ENCODE measurements at places on chromosomes 4 and X.
A peak's percentile ranks its signal among the peaks of the same experiment; 100 is the strongest.

GRCh38 chr4:67575232-67576058, 16.9 kb downstream of the STAP1 start:
- no peak overlapping the region for H3K27ac ChIP-seq
- no peak overlapping the region for H3K4me3 ChIP-seq
- H3K36me3 ChIP-seq, result no peaks in the 10 kb centered on the region
- H3K27me3 ChIP-seq, result no peaks in the 10 kb centered on the region
- no peak for DNase-seq
- H3K4me1 ChIP-seq, result no peaks in the 10 kb centered on the region

DNA sequence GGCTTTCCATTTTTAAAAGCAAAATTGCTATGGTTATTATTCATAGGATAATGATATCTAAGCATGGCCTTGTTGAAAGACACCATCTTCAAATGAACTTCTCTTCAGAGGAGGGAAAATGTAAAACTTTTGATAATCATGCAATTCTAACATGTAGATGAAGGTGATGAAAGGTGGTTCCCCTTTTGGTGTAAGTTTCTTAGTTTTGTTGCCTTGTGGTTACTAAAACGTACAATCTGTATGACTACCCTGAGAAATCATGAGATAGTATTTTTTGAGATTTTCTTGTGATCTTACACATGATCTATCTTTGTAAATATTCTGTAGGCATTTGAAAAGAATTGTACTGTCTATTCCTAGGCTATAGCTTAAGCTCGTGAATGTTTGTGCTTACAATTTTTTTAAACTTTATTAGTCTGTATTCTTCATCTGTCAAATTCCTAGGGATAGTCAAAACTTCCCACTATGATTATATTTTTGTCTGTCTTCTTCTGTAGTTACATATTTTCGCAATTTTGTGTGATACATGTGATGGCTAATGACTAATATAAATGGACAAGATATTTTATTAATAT, 47.5 kb downstream of the PTPN13 start:
- no peak overlapping the region for H3K27ac ChIP-seq
- no peak for DNase-seq
- H3K36me3 ChIP-seq, result no peaks in the 10 kb centered on the region
- H3K4me1 ChIP-seq, result no peaks in the 10 kb centered on the region
- H3K27me3 ChIP-seq, result no peaks in the 10 kb centered on the region

DNA sequence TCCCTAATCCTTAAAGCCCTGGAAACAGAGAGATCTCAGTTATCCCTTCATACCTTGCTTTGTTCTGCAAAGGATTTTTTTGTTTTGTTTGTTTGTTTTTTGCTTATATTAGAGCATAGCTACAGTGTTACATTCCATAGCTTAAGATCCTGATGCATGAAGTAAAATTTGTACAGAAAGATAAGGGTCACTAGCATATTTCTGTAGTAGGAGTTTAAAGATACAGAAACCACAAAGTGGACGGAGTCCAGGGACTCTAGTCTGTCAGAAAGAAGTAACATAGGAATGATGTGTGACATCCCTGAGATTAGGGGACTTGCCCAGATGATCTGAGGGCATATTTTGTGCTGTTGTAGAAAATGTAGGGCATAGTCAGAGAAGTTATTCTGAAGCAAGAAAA, 151.9 kb upstream of the PLAC1 start:
- no peak overlapping the region for H3K4me3 ChIP-seq
- peak; percentile 75 for DNase-seq
- no peaks in the 10 kb centered on the region for H3K4me1 ChIP-seq

GRCh38 chr4:16006771-16007446, 43.9 kb upstream of the FGFBP2 start:
- no peak for DNase-seq
- peaks cover 9% of the 10 kb centered on the region for H3K36me3 ChIP-seq
- no peaks in the 10 kb centered on the region for H3K27me3 ChIP-seq
- H3K4me1 ChIP-seq, result no peaks in the 10 kb centered on the region
- H3K4me3 ChIP-seq, result no peak overlapping the region

DNA sequence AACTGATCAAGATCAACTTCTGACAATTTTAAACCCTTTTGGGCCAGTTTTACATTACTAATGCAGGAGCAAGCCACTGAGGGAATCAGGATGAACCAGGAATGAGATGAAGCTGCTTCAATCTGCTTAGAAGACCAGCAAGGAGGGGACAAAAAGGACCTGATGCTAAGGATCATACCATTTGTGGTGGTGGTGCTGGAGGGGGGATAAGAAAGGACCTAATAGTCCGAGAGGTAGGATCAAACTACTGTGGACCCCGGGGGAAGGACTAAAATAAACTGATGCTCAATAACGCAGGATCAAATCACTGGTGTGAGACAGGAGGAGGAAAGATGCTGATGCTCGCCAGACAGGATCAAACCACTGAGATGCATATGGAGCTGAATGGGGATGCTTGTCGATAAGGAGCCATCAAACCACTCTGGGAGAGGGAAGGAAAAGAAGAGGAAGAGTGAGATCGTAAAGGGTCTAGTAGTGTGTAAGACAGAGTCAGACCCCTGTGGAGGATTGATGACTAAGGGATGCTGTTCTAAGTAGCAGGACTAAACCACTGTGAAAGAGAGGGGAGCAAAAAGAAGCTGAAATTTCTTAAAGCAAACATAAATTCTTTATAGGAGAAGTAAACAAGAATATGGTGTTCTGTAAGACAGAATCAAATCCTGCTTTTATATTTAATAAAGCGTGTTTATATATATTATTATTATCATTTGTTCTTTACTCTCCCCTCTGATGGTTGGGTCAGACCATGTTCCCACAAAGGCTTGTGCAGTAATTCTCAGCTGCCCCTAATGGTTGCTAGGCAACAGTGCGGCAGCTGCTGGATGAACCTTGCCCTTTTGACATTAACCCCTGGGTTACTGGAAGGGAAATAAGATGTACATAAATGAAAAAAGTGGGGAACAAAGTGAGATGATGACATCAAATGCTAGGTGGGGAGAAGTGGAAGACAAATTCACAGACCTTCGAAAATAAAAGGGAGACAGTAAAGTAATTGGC, 432.5 kb upstream of the FGF16 start:
- H3K36me3 ChIP-seq, result no peaks in the 10 kb centered on the region
- no peak overlapping the region for H3K4me3 ChIP-seq
- H3K27me3 ChIP-seq, result no peaks in the 10 kb centered on the region
- H3K27ac ChIP-seq, result no peak overlapping the region

GRCh38 chr4:141427726-141428296, 207.1 kb downstream of the ZNF330 start:
- no peak for DNase-seq
- H3K4me3 ChIP-seq, result no peak overlapping the region
- H3K27me3 ChIP-seq, result no peaks in the 10 kb centered on the region
- no peaks in the 10 kb centered on the region for H3K36me3 ChIP-seq
- no peak overlapping the region for H3K27ac ChIP-seq

DNA sequence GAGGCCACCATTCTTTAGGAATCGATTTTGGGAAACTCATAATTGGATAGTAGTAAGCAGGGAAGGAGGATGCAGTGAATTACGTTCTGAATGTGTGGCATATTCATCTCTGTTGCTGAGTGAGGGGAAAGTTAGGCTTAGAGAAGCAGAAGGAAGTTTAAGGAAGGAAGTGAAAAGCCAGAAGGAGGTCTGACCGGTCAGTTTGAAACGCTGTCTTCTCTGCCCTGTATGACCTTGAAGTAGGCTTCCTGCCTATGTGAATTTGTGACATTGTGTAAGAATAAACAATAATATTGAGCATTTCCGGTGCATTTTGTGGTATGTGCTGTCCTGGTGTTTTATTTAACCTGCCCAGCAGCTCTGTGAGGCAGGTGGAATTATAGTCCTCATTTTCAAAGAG, 67.3 kb downstream of the PDLIM5 start:
- H3K36me3 ChIP-seq, result no peaks in the 10 kb centered on the region
- no peak for DNase-seq

- no peak overlapping the region for H3K27ac ChIP-seq
- no peak overlapping the region for H3K4me3 ChIP-seq
- H3K4me1 ChIP-seq, result no peaks in the 10 kb centered on the region
- H3K27me3 ChIP-seq, result no peaks in the 10 kb centered on the region
- DNase-seq, result no peak
These were observed 127.6 kb upstream of the INTU start for GRCh38 chr4:127505203-127505602.

DNA sequence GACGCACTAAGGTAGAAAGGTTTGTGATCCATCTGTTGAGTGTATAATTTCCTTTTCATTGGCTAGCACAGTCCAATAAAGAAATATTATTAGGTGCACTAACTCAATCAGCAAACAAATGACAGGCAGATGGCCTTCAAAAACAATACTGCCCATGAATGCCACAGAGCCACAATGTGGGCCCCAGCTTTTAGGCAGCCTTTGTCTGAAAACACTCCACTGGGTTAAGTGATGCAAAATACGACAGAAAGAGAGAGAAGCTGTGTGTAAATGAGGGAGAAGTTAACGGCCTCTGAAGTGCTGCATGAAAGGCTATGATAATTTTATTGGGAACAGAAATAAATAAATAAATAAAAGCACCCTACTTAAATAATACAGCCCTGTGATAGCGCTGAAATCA, 274.6 kb downstream of the NKX6-1 start:
- no peak for DNase-seq
- H3K36me3 ChIP-seq, result no peaks in the 10 kb centered on the region
- no peaks in the 10 kb centered on the region for H3K4me1 ChIP-seq
- no peak overlapping the region for H3K27ac ChIP-seq
- H3K4me3 ChIP-seq, result no peak overlapping the region

GRCh38 chr4:146398896-146399445, 122.8 kb downstream of the SLC10A7 start:
- no peaks in the 10 kb centered on the region for H3K4me1 ChIP-seq
- H3K4me3 ChIP-seq, result no peak overlapping the region
- H3K27ac ChIP-seq, result no peak overlapping the region
- no peaks in the 10 kb centered on the region for H3K27me3 ChIP-seq

DNA sequence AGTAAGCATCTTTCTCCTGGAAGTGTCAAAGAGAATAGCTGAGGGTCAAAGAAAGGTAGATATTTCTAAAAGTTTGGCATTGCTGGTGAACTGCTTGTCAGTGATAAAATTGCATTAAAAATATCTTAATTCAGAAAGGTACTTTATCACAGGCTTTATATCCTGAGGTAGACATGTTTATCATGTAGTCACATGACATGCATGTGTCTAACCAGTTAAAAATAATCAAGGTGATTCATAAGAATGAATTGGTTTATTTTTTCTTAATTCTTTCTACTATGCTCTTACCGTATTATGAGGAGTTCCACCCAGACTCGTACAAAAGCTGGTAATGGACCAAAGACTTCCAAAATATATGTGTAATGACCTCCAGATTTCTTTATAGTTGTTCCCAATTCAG, 6.1 kb downstream of the SLC7A11 start:
- DNase-seq, result no peak
- no peak overlapping the region for H3K27ac ChIP-seq
- no peak overlapping the region for H3K4me3 ChIP-seq
- no peaks in the 10 kb centered on the region for H3K36me3 ChIP-seq
- H3K27me3 ChIP-seq, result no peaks in the 10 kb centered on the region
- no peaks in the 10 kb centered on the region for H3K4me1 ChIP-seq

DNA sequence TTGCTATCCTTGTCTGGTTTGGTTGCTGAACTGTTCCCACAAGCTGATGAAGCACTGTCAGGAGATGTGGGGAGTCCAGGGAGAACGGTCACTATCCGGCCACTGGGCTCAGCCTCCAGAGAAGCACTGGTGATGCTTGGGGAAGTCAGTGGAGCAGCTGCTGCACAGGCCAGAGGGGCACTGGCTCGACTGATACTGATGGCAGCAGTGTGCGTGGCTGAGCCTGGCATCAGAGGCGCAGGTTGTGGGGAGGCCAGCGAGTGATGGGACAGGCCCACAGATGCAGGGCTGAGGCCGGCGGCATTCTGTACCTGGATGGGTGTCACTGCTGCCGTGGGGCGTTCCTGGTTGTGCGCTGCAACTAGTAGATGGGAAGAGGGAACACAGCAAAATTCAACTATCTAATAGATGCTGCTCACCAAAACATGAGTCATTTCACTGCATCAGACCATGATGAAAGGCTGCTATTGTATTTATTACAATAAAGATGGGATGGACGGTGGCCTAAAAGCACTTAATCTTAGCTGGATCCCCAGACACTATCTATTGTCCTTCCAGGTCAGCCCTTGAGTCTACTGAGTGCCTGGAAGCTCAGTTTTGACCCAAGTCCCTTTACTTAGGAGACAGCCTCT, 106.3 kb upstream of the CBR4 start:
- H3K4me3 ChIP-seq, result no peak overlapping the region
- peak overlapping the region; percentile 66 for H3K27ac ChIP-seq
- H3K4me1 ChIP-seq, result peaks cover 5% of the 10 kb centered on the region
- no peak for DNase-seq
- no peaks in the 10 kb centered on the region for H3K27me3 ChIP-seq

DNA sequence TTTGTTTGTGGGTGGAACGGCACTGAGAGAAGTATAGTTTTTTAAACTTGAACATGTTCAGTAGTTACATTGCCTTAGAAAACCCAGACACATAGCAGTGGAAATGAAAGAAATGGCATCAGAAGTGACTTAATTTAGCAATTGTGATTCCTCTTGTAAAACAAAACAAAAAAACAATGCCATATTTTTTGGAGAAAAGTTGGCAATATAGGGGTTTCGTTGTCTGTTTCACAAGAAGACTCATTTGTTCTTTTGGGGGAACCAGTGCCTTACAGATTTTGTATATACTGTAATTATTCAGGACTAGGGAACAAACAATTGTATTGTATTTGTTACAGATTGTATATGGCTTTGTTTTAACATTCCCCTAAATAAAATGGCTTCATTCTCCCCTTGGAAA, 390.7 kb downstream of the UNC5C start:
- no peak overlapping the region for H3K4me3 ChIP-seq
- no peaks in the 10 kb centered on the region for H3K36me3 ChIP-seq
- H3K27ac ChIP-seq, result no peak overlapping the region
- H3K27me3 ChIP-seq, result no peaks in the 10 kb centered on the region

DNA sequence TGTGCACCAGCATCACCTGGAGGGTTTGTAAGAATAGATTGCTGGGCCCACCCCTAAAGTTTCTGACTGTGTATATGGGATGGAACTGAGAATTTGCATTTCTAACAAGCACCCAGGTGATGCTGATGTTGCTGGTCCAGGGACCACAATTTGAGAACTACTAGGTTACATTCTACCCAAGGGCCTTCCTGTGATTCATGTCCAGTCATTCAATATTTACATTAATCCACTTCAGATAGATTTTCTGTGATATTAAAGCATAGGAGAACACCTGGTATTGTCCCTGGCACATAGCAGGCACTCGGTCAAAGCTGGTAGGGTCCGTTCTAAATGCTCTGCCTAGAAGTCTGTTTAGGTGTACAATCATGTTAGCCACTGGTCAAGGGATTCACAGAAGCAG, 19.5 kb upstream of the XPNPEP2 start:
- H3K4me3 ChIP-seq, result no peak overlapping the region
- no peaks in the 10 kb centered on the region for H3K36me3 ChIP-seq
- no peak for DNase-seq
- no peak overlapping the region for H3K27ac ChIP-seq
- H3K4me1 ChIP-seq, result peaks cover 5% of the 10 kb centered on the region
- no peaks in the 10 kb centered on the region for H3K27me3 ChIP-seq

DNA sequence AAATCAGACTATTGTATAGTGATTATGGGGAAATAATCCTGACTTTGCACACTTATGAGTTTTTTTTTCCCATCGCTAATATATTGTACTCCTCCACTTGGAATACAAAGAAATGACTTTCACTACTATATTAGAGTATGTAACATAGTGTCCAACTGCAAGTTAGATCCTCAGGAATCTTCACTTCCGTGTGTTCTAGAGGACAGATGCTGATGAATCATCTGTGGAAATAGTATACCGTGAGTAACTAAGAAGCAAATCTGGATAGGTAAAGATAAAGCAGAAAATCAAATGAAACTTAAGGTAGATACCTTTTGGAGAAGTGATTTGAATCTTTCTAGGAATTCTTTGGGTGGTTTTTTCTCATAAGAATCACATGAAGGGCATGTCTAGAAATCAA, 8.3 kb downstream of the IL21 start:
- H3K4me1 ChIP-seq, result no peaks in the 10 kb centered on the region
- H3K27ac ChIP-seq, result no peak overlapping the region
- no peaks in the 10 kb centered on the region for H3K36me3 ChIP-seq
- H3K4me3 ChIP-seq, result no peak overlapping the region
- no peaks in the 10 kb centered on the region for H3K27me3 ChIP-seq
- no peak for DNase-seq

All from trophoblast cell (in vitro differentiated cells and primary cell).